ENCODE measurements at places on chromosomes 1 and 21. TPM values are rescaled to one million over a fixed set of nuclear protein-coding genes. Genes with fewer than 3 reads are reported as not detected.

DNA sequence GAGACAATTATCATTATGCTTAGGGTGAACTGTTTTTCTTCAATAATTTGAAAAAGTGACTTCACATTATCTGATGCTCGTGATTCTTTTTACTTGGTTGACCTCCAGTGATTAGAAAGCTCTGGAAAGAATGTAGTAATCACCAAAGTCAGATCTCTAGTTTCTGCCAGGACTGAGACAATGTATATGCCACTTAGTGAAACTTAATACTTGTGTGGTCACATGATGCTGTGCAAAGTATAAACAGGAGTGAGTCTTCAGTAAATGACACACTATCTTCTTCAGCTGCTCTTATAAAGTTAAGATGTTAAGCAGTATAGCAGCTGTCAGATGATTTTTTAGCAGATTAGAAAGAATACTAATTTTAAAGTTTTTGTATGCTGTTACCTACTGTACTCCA lies 17.2 kb downstream of the VCAM1 start:
- no peak for DNase-seq

DNA sequence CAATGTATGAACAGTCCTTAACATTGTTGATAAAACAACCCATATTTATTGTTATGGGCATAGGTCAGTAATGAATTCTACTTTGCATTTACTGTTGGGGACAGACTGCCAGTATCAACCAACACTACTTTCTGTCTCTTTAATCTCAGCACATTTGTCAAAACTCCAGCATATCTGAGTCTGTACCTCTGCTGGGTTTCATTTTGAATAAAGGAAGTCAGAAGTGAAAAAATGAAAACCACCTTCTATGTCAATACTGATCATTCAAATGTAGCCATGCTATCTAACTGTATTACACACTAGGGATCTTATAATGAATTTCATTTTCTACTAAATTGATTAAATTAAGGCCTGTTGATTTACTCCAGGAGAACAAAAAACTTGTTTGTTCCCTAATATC lies 24.2 kb upstream of the CXADR start:
- no peak for DNase-seq

GRCh38 chr1:43238991-43239469 lies 30.8 kb upstream of the TMEM125 start:
- DNase-seq: no peak

RUNX3 gene
- total RNA-seq: 0.37 TPM

TEX38 gene
- total RNA-seq: not detected

RIPPLY3 gene
- total RNA-seq: not detected

RSBN1 gene
- 34.2 TPM for total RNA-seq

DNA sequence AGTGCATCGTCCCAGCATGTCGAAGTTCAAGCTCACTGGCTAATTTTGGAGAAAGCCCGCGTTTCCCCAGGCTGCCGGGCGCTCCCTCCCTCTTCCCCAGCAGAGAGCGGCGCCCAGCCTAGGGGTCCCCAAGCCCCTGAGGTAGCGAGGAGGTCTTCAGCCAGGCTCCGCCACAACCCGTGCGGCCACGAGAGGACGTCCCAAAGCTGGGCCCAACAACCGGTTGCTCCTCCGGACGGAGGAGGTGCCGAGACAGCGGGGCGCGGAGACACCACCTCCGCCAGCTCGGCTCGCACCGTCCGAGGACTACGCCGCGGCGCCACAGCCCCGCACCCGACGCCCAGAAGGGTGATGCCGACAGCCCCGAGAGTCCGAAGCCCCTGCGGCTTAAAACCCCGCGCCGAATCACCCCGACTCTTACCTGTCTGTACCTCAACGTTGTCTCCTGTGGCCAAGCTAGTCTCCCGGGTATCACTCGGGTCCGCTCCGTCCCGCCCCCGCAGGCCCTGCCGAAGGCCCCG lies at the start of gene DENND2C:
Gene DENND2C, minus strand, starts transcription at position 488 of the 521 bp plus-strand sequence. CDS start 44,065 bp downstream, outside the sequence.
- no peak for DNase-seq

DNA sequence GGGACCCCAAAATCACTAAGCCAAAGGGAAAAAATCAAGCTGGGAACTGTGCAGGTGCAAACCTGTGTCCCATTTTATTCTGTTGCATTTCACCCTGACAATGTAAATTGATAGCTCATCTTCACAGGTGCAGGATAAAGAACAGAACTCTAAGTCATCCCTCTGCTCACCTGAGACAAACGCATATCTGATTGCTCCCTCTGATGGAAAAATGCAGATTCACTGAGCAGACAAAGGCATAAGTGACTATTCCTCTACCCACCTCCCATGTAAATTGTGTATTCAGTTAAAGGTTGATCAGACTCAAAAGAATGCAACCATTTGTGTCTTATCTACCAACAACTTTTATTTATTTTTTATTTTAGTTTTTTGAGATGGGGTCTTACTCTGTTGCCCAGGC lies 644.2 kb downstream of the PTPRU start:
- no peak for DNase-seq

DNA sequence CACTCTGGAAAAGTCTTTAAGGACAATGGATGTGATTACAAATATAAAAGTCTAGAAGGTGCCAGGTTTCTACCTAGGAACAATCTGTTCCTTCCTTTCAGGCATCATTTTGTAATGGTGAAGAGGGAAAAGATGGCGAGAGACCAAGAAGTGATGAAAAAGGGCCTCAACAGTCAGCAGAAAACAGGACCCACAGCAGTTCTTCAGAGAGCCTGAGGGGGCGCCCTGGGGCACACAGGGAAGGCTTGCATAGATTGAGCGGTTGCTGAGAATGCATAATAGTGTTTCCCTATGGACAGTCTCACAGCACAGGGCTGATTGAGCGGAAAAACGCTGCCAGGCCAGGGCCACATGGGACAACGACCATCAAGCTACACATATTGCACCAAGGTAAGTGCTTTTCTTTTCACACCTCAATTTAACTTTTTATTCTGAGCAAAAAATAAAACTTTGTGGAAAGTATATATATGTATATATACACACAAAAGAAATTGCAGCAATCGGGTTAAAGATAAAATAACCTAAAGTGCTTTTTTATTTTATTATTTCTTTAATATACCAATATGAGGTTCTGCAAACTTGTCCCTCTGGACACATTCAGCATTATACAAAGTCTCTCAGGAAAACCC lies 3.1 kb upstream of the YRDC start:
- DNase-seq: no peak

DNA sequence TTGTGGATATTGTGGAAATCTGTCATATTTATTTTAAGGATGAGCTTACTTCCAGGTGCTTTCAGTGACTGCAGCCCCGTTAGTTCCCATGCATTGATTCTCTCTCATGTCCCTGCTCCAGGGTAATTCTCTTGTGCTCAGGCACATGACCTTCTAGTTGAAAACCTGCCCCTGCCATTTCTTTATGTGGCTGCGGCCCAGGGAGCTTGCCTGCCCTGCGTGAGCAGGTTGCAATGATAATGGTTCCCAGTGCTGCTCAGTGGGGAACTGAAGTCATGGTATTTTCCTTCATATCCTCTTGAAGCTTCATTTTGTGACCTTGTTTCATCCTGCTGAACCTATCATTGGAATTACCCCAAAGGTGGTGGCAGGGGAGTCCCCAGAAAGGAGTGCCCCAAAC lies 229.8 kb downstream of the DISC1 start:
- DNase-seq: no peak

- DNase-seq: no peak
Observed at GRCh38 chr21:45357436-45358260, 47.3 kb upstream of the COL18A1 start.

RHD gene
- 0.69 TPM for total RNA-seq

GRCh38 chr1:178161516-178161915 lies 67.6 kb downstream of the RASAL2 start:
- no peak for DNase-seq

DNA sequence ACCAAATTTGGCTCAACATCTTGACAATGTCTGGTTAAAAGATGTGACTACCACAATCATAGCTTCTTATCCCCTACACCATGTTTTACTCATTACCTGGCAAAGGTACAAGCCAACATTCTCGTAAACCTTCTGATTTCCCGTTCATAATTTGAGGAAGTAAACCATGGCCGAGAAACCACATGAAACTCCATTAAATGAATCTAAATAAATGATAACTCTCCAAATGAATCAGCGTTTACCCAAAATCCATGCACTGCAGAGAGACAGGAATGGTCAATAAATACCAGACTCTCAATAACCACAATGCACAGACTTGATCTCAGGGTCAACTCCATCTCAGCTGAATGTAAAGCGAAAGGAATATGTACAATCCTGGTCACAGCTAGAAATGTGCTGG lies 125.2 kb downstream of the TYW3 start:
- no peak for DNase-seq

GRCh38 chr1:164757625-164758024 lies 198.6 kb downstream of the PBX1 start:
- no peak for DNase-seq

- no peak for DNase-seq
Observed at GRCh38 chr1:172393354-172393753, 27.1 kb upstream of the C1orf105 start.

DNA sequence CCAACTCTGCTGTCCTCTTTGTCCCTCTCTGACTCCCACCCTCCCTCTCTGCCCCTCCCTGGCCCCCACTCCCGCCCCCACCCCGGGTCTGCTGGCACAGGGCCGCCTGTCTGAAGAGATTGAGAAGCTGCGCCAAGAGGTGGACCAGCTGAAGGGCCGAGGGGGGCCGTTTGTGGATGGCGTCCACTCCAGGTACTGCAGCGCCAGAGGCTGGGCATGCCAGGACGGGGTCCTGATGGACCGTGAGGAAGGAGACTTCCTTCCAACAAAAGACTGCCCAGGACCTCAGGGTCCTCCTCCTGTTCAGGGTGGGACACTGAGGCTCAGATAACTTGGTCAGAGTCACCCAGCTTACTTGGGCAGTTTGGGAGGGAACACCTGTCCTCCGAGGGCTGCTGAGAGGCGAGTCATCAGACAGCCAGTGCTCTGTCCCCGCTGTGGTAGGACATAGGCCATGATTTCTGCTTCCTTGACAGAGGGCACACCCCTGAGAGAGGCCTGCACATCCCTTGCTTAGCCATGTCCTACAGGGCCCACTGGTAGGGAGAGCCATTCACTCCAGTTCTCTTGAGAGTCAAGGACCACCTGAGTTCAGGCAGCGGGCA lies 23.4 kb downstream of the PPFIA4 start:
- DNase-seq: no peak

DNA sequence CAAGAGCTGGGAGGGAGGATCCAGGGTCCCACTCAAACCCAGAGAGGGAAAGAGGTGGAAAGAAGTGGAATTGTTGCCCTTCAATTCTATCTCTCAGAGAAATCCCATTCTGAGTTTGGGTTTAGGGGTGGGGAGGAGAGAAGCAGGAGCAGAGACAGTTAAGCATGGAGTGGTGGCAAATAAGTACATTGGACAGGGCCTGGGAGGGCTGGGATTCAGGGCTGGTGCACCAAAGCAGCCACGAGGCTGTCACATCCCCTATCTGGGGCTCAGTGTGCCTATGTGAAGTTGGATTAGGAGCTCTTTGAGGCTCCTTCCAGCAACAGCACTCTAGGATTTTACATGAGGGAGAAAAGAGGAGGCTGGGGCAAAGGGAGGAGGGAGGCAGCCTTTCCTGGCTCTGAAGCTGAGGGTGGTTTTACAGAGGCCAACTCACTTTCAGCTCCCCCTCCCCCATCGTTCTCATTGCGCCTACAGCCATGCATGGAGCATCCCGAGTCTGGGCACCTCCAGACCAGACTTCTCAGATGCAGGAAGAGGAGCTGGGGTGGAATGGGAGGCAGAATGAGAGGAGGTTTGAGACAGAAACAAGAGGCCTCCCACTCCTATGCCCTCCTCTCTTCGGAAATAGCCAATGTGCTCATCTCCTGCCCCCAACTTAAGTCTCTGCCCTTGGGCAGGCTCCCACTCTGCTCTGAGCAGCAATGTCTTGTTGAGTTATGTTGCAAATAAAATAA lies 3.0 kb upstream of the SYT6 start:
- DNase-seq: no peak

NTNG1 gene
- 24.4 TPM for total RNA-seq

GRCh38 chr1:27402349-27402754 lies 9.9 kb downstream of the GPR3 start:
- no peak for DNase-seq

- DNase-seq: no peak
Observed at GRCh38 chr21:41229509-41230248, 61.7 kb downstream of the BACE2 start.

DNA sequence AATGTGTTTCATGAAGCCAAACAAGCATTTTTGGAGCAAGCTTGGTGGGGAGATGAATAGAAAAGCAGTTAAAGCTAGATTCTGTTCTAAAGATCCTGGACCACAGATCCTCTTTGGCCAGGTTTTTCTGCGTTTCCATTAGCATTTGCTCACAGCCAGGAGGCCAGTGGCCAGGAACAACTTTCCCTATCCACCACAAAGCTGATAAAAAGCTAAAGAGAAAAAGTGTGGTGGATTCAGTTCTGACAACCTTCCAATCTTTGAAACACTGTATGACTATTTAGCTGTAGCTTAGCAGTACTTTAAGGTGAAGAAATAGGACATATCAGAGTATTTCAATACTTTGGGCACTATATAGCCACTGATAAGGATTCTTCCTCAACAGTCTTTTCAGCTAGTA lies 3.0 kb upstream of the NEK7 start:
- DNase-seq: no peak

DNA sequence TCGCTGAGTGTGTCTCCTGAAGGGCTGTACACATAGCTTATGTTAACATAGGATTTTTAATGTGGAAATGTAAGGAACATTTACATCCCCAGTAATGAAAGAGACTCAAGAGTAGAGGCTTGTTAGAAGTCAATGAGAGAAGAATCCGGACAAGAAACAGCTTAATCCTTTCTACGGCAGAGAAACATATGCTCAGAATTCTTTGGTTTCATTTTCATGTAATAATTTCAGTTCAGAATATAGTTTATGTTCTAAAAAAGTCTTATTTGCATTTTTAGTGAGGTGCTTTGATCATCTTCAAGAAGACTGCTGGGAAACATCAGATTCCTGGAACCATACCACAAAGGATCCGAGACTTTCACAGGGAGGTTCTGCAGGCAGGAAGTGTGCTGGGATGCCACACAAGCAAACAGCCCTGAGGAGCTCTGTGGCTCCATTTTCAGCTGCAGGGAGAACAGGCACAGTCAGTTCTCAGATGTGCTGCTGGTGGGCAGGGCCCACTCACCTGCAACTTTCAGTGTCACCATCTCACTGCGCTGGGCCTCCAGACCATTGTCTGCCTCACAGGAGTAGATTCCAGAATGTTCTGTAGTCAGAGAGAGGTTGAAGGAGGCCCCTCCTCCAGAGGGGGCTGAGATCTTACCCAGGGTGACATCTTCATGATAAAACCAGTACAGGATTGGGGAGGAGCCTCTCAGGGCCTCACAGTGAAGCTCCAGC lies 28.4 kb downstream of the FCRL5 start:
- no peak for DNase-seq

OR6K2 gene
- total RNA-seq: not detected

LMO4 gene
- total RNA-seq: 150 TPM
